ENCODE measurements at places on chromosomes 3 and 15.

DNA sequence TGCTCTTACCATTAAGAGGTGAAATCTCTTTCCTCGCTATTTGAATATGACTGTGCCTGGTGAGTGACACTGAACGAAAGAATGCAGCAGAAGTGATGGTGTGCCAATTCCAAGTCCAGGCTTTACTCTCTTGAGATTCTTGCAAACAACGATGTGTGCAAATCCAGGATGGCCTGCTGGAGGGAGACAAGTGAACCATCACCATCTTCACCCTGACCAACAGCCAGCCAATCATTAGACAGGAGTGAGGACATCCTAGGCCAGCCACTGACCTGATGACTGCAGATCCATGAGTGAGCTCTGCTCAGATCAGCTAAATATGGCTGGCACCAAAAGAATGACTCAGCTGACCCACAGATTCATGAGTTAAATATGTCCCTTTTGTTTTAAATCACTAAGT is 878.0 kb downstream of the PDCD6IP start:
- DNase-seq, result no peak

DNA sequence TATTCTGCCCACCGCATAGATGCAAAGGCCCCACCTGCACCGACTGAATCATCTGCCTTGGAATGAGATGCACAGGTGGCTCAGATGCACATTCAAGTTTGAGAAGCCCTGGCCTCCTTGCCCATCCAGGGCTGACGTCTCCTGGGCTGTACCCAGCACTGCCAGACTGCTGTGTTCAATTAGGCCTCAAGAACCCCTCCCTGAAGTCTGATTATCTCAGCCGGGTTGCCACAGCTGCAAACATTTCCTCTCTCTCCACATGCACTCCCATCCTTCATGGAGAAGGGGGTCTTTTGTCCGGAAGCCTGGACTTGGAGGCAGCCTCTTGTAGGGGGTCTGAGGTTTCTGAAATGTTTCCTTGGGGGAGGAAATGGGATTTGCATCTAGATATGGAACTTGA is 459.4 kb upstream of the PROK2 start:
- DNase-seq, result no peak

DNA sequence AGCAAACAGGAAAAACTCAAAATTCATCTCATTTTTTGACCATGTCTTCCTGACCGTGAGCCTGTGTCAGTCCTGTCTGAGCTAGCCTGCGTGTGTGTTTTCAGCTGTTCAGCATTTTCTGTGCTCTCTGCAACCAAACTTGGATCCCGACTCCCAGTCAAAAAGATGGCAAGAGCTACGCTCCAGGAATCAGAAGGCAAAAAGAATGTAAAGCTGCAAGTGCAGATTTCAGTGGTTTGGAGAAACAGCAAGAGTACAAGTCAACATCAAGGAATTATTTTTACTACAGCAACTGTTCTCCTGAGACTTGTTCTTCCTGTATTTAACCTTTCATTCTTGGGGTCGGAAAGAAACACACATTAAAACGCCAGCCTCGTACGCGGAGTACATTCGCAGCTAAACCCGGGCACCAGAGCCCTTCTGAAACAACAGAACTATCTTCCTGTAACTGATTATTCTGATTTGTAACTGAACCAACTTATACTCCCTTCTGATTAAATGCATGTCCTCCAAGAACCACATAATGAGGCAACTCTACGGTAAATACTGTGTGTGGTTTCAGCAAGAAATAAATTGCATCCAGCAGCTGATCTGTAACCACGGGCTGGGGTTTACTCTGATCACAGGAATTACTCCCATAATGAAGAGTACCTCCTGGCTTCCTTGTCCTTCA is 107.4 kb downstream of the LRIG1 start:
- no peak for DNase-seq

- no peak for DNase-seq
Measured at GRCh38 chr3:51777985-51778384, 1.1 kb downstream of the IQCF6 start.

DNA sequence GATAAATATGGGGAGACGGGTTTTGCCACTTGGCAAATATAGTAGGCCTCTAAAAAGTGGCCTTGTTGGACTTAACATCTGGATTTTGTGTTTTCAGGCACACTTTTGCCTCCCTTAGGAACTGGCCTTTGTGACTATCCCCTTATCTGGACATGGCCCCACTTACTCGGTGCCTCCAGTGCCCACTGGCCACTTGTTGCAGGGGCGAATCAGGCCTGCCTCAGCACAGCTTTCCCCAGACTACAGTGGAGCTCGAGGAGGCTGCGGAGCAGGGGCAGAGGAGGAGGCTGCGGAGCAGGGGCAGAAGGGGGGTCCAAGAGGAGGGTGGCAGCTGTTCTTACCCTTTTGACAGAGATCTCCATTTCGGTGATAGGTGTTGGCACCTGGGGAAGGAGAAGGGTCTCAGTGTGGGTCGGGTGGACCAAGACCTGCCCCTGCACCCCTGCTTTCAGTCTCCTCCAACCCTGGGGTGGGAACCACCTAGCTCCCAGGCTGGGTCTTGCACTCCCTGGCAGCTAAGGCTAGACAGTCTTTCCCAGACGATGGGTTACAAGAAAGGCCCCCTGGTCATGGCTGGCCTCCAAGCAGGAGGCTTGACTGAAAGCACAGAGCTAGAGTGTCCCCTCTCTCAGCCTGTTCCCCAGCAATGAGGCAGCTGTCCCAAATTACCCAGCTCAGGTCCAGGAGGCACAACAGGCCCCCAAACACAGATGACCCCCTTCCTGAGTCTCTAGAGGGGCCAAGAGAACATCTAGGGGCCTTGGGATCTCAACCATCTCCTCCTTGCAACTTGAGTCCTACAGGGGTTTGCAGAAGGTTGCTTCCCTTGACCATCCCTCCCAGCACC is 6.1 kb downstream of the SEMA3G start:
- no peak for DNase-seq

- no peak for DNase-seq
Measured at GRCh38 chr3:170352936-170353335, 4.6 kb upstream of the SKIL start.

DNA sequence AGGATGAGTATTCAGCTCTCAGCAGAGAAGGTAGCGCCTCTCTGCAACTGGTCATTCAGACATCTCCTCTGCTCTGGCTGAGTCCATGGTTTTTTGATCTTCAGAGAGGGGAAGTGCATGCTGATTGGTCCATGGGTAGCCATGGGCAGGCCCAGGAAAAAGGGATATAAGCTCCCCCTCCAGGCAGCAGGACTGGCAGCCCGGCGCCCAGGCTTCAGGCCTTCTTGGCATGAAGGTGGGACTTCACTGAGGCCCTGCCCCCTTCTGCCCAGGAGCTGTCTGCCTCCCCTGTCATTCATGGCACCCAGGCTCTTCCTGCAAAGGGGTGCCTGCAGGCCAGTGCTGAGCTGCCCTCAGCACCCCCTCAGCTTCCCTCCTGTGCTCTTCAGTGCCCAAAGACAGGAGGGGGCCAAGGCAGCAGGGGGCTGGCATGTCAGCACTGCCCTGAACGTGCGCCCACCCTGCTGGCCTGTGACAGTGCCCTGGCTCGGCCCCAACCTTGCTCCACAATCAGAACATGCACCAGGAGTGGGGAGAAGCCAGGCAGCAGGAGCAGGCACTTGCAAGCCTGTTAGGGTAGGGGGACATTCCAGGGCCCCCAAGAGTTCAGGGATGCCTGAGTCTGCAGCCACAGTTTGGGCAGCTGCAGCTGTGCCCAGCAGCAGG is 13.8 kb upstream of the NR1I2 start:
- DNase-seq, result no peak

GRCh38 chr3:186099178-186099577 is 9.7 kb downstream of the ETV5 start:
- no peak for DNase-seq

- DNase-seq, result no peak
Measured at GRCh38 chr3:136957751-136958288, at the start of gene IL20RB. TSS of gene IL20RB (plus strand) at chr3:136957983. CDS start at chr3:136958114, 131 bp downstream.

GRCh38 chr3:5294356-5294755 is 106.8 kb downstream of the EDEM1 start:
- no peak for DNase-seq

- no peak for DNase-seq
Measured at GRCh38 chr15:23035964-23036566, 3.3 kb downstream of the TUBGCP5 start.

DNA sequence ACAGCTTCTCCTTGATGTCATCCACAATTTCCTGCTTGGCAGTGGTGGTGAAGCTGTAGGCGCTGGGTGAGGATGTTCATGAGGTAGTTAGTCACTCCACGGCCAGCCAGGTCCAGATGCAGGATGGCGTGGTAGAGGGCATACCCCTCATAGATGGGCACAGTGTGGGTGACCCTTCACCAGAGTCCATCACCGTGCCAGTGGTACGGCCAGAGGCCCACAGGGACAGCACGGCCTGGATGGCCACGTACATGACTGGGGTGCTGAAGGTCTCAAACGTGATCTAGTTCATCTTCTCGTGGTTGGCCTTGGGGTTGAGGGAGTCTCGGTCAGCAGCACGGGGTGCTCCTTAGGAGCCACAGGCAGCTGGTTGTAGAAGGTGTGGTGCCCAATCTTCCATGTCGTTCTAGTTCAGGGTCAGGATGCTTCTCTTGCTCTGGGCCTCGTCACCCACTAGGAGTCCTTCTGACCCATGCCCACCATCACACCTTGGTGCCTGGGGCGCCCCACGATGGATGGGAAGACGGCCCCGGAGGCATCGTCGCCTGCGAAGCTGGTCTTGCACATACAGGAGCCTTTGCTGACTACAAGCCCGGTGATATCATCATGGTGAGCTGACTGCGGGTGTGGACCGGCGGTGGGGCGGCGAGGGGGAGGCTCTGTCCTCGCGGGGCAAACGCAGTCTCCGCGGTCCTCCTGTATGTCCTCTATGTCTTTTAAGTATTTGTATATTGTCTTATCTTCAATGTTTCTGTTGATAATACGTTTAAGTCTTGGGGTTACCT is 1119.0 kb downstream of the NAALADL2 start:
- no peak for DNase-seq

DNA sequence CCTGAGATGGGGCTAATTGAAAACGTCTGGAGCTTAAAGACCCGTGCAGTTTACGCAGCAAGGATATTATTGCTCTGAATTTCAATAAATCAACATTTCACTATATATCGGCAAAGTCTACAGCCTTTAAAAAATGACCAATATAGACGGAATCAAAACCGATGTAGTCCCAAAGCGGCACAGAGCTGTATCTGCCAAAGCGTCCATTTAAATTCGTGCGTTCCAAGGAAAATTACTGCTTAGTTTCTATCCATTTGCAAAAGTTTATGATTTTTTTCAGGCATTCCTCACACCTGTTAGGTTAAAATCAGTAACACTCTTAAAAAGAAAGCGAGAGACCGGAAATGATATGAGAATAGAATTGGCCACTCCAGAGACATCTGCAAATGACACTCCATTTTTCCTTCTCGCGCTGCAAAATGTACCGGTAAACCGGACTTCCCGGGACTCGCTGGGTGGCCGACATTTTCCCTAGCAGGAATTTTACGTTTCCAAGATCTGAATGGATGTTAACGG is 777 bp upstream of the EIF4A2 start:
- DNase-seq, result no peak

- DNase-seq, result no peak
Measured at GRCh38 chr3:30332196-30333021, 274.0 kb upstream of the TGFBR2 start.

DNA sequence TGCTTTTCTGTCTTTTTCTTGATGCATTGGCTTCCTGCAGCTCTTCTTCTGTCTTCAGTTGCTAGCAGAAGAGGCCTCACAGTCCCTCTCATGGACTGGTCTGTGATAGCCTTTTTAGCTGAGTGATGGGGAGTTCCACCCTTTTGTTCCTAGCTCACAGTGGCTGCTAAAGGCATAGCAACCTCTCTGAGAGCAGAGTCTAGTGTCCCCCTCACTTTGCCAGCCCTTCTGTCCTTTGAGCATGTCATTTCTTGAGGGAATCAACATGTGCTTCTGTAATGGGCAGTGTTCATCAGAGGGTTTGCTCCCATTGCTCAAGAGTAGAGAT is 44.4 kb downstream of the GAP43 start:
- DNase-seq, result no peak

DNA sequence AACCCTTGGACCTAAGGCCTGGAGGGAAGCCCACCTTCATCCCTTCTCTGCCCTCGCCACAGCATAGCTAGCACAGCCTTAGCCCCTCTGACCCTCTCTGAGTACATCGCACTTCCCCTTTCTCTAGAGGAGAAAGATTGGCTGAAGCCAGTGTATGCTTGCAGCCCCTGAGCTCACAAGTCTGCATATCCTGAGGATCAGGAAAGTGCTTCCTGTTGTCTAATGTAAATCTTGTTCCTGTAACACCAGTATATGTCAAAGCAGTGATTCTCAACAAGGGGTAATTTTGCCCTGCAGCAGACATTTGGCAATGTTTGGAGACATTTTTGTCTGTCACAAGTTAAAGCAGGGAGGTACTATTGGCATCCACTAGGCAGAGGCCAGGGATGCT is 2.2 kb upstream of the PRKCD start:
- no peak for DNase-seq

DNA sequence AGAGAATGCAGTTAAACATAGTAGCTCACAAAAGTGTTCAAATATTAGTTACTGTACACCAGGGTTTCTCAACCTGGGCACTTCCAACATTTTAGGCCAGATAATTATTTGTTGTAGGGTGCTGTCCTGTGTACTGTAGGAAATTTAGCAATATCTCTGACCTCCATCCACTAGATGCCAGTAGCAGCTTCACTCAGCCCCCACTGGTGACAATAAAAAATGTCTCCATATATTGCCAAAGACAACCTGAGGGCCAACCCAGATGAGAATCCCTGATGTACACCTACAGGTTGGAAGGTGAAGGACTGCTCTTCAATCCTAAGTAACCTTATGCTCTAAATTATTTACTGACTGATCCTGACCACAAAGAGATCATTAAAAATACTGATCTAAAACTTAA is 32.5 kb downstream of the DCUN1D1 start:
- DNase-seq, result no peak

- DNase-seq, result no peak
Measured at GRCh38 chr3:127572186-127572585, 18.3 kb downstream of the TPRA1 start.

GRCh38 chr3:34106879-34107278 is 308.4 kb downstream of the PDCD6IP start:
- DNase-seq, result no peak

DNA sequence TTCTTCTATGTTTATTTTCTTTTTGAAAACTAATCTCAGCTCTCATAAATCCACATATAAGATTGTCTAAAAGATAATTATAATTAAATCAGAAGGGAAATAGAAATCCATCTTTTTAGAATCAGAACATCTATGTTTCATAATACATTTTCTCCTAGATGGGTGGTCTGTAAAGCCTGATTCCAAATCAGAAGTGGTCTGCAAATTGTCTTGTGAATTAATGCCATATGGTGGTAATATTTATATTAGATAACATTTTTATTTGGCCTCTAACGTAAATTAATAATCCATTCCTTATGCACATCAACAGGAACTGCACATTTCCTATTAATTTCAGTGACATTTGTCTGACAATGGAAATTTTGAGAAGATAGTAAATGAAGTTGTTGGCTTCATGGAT is 52.8 kb upstream of the TBC1D5 start:
- DNase-seq, result no peak

- DNase-seq, result no peak
Measured at GRCh38 chr3:36733723-36734122, 30.6 kb downstream of the DCLK3 start.

GRCh38 chr3:5186858-5187155 is 700 bp upstream of the EDEM1 start:
- DNase-seq, result no peak

GRCh38 chr15:78035321-78035751 is 42.2 kb downstream of the TBC1D2B start:
- DNase-seq, result no peak

Measured in stimulated activated CD4-positive, alpha-beta T cell treated with anti-CD3 and anti-CD28 coated beads, Interleukin-1b, Interleukin-23, amount 100 ng/mL, for 1 hour (primary cell).